ENCODE measurements at places on chromosomes 16 and 17.
A peak's percentile ranks its signal among the peaks of the same experiment; 100 is the strongest.

GRCh38 chr17:17988427-17988945 lies 15.8 kb downstream of the DRC3 start:
- DNase-seq, result no peak

DNA sequence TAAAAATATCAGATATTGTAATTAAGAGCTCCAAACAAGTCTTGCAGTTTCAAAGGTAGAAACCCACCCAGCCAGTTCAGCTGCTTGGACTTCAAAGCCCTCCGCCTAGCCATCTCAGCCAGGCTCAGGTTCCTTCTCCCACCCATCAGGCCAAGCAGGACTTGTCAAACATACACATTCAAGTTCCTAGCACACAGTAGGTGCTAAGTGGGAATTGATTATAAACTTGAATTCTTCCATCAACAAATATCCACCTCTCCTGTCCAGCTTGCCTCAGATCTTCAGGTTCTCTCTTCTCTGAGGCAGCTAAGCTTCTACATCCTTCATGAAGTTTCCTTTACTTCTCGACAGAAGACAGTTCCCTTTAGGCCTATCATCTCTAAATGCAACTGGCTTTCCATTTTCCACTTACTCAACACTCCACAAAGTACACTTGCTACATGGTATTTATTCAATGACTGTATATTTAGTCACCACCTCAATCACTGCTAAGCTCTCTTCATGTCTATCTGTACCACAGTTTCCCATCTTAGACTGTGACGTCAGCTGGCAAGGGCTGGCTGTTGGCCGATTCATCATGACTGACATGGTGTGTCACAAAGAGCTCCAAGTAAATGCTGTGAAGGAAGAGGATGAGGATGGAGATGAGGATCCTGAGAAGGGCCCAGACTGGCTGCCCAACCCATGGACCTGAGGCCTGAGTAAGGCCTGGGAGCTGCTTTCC lies 13.3 kb upstream of the COG7 start:
- DNase-seq, result no peak

DNA sequence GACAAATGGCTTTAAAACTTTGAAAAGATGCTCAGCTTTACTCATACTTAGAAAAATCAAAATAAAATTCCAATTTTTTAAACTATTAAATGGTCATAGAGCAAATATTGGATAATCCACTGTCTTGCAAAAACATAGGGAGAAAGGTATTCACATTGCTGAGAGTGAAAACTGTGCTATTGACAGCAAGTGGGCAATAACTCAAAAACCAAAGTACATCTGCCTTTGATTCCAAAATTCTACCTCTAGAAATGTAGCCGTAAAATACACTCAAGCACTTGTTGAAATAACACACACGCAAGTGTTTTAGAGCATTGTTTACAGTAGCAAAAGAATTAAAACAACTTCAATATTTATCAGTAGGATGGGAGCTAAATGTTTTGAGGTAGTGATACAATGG lies 210.6 kb upstream of the HS3ST3A1 start:
- no peak for DNase-seq

- no peak for DNase-seq
These were observed 257.6 kb upstream of the HSBP1 start for GRCh38 chr16:83550183-83550569.

GRCh38 chr17:65518256-65518655 lies 43.2 kb downstream of the AXIN2 start:
- no peak for DNase-seq

DNA sequence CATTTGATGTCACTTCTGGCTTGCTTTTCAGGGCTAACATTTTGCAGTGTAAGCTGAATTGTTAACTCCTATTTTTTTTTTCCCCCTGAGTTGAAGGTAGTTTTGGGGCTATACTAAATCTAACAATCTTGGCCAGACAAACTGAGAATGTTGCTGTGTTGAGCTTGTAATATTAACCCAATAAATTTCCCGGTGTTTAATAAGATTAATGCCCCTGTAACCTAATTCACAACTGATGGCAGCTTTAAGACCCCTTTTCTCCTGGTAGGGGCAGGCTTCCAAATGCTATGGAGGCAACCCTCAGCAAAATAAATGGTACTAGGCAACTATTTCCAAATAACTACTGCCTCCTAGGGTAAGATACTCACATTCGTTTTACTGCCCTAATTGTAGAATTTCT lies 549.6 kb upstream of the KIF2B start:
- no peak for DNase-seq

- no peak for DNase-seq
These were observed 335.2 kb downstream of the SEC14L1 start for GRCh38 chr17:77476006-77476405.

DNA sequence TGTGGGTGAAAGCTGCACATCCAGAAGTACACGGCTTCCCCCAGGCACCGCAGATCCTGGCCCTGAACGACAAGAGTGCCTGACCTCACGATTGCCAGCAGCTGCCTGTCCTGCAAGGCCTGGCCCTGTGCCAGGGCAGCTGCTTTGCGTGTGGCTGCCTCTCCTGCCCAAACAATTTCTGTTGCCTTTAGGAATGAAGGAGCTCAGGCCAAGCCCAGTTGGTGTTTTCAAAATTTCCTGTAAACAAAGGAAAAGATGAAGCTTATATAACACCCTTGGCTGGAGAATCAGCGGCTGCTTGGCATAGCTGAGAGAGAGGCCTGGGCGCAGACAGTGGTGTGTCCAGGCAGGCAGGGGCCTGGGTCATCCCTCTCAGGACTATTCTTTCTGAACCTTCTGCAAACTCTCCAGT lies 11.7 kb upstream of the SLC47A2 start:
- no peak for DNase-seq

DNA sequence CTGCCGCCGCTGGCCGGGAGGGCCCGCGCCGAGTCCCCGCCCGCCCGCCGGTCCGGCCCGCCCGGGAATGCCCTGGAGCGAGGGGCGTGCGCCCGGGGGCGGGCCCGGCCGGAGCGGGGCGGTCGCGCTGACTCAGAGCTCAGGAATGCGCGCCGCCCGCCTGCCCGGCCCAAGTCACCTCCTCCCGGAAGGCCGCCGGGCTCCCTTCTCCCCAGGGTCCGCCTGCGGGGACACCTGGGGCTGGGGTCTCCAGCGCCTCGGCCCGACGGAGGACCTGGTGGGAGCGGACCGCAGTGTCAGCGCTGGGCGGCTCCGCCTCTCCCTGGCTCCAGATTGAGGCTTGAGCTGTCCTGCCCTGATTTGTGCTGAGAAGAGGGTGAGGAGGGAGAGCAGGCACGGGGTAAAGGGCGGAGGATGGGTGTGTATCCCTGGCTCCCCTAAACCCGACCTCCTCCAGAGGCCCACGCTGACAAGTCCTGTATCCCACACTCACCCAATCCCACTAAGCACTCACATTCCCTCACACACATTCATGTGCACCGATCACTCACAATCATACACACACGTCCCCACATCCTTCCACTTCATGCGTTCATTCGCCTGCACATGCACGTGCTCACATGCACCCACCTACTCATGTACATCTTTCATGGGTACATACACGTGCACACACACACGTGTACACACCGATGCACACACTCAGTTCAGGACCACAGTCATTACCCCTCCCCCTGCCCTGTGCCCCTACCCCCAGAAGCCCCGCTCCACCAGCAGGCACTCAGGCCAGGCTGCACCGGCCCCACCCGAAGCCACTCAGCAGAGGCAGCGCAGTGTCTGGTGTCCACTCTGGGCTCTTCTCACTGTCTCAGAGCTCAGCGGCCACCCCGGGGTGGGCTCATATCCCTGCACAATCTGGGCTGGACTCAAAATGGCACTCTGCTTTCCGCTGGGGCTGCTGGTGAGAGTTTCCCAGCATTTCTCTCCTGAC lies at the start of gene RHBDF1:
RHBDF1 (minus strand) TSS at position 71 of the 988 bp plus-strand sequence. CDS start 7,616 bp downstream, outside the sequence.
- no peak for DNase-seq

DNA sequence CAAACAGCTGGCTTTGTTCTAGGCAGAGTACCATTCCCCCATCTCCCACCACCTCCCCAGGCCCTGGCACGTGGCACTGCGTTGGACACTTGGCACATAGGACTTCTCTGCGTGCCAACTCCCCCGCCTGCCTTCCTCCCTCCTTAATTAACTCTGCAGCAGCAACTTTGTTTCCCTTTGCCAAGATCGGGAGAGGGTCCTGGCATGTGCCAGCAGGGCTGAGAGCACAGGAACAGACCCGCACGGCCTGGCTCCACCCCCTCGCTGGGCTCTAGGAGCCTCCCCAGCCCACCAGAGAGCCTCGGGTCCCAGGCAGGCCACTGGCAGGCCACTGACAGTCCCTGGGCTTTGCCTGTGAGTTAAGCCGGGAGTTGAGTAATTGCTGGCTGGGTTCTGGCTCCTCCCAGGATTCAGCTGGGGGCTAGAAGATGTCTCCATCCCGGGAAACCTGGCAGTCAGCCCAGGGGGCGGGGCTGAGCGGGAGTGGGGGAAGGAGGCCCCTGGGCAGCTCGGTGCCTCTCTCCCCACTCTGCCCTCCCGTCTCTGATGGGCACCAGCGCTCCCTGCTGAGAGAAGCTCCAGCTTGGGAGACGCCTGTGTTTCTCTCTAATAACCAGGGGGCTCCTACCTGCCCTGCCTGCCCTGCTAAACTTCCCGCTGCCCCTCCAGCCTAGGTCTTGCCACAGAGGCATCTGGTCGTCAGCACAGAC lies 224.0 kb upstream of the TNRC6C start:
- DNase-seq, result no peak

GRCh38 chr16:85187002-85187401 lies 74.7 kb upstream of the CIBAR2 start:
- DNase-seq, result no peak

DNA sequence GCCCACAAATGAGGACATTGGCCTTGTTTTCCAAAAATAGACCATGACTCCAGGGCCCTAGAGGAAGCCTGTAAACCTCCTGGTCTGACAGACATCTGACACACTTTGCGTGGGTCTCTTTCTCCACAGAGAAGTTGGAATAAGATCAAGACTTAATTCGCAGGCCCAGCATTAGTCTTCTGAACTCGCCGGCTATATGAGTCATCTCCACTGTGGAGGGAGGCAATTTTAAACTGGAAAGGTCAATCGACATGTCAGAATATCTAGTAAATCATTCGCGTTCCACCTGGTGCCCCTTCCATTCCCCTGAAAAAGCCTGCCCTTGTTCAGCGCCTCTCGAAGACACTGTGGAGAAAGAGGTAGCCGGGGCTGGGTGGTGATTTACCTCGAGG lies 140.1 kb downstream of the CLEC16A start:
- no peak for DNase-seq

- peak; percentile 30 for DNase-seq
These were observed 72.8 kb upstream of the MED9 start for GRCh38 chr17:17403899-17404576.

GRCh38 chr17:37312137-37312923 lies 63.5 kb upstream of the C17orf78 start:
- DNase-seq, result no peak

DNA sequence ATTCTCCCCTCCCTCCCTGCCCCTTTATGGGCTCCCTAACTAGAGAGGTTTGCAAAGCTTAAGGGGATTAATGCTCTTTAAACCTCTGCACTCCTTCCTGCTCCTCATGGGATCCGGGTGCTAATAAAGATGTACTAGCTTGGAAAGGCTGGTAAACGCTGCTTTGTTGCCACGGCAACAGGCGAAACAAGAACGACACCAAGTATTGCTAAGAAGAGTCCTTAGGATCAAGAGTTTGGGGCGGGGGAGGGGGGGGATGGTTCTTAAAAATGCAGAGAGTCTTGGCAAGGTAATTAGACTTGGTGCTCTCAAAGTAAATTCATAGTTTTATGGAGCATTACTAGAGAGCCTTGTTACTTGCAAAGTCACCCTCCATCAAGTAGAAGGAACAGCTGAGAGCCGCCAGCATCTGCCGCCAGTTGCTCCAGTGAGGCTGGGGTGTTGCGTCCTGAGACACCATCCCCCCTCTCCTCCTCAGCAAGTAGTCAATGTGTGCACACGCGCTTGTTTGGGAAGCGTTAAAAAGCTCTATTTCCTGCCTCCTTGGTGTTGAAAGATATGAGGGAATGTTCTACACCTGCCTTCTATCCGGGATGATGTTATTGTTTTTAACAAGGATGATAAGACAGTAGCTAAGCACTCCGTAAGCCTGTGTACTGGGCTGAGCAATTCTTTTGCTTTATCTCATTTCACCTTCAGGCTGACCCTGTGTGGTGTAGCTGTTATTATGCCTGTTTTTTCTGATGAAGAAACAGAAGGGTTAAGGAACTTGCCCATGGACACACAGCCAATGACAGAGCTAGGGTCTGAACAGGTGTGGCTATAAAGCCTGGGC lies 190.9 kb downstream of the CCDC182 start:
- DNase-seq, result no peak

DNA sequence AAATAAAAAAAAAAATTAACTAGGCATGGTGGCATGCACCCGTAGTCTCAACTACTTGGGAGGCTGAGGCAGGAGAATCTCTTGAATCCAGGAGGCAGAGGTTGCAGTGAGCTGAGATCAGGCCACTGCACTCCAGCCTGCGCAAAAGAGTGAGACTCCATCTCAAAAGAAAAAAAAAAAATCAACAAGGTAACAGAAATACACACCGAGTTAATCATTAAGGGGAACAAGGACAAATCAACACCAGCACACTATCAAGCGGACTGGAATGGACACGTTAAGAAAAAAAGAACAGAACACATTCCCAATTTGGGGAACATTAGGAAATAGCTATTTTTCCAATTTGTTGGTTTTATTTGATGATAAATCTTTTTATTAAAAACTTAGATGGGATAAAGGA lies 28.4 kb upstream of the GLG1 start:
- no peak for DNase-seq

GRCh38 chr16:31485571-31485970 lies 2.6 kb downstream of the SLC5A2 start:
- no peak for DNase-seq

GRCh38 chr17:78493853-78494695 lies 83.1 kb downstream of the DNAH17 start:
- no peak for DNase-seq

- no peak for DNase-seq
These were observed 162.6 kb downstream of the SALL1 start for GRCh38 chr16:50988441-50988840.

DNA sequence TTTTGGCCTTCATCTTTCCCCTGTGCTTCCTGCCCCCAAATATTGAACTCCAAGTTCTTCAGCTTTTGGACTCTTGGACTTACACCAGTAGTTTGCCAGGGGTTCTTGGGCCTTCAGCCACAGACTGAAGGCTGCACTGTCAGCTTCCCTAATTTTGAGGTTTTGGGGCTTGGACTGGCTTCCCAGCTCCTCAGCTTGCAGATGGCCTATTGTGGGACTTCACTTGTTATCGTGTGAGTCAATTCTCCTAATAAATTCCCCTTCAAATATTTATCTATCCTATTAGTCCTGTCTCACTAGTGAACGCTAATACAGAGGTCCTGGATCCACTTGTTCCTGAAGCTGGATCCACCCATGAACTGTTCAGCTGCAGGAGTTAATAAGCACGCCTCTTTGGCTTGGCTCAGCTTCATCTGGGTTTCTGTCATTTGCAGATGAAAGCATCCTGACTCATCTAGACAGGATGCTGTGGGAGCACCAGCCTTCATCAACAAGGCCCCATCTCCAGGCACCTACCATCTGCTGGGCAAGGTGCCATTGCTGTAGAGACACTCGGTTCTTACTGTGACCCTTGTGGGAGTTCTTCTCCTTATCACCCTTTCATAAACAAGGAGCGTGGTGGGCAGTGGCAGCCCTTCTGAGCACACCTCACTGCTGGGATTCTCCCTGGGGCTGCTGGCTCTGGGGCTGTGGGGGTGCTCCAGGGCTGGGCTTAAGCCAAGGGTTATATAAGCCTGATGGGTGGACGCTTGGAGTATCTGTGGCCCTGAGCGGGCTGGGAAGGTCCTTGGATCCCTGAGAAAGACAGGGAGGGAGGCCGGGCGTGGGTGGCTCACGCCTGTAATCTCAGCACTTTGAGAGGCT lies 23.1 kb downstream of the LAT start:
- DNase-seq, result peak; percentile 52

GRCh38 chr17:70202840-70203239 lies 33.5 kb downstream of the KCNJ2 start:
- no peak for DNase-seq
